ENCODE measurements at places on chromosomes 2 and 18.

GRCh38 chr18:49011291-49011746 lies 60.6 kb upstream of the SMAD7 start:
- DNase-seq = no peak

DNA sequence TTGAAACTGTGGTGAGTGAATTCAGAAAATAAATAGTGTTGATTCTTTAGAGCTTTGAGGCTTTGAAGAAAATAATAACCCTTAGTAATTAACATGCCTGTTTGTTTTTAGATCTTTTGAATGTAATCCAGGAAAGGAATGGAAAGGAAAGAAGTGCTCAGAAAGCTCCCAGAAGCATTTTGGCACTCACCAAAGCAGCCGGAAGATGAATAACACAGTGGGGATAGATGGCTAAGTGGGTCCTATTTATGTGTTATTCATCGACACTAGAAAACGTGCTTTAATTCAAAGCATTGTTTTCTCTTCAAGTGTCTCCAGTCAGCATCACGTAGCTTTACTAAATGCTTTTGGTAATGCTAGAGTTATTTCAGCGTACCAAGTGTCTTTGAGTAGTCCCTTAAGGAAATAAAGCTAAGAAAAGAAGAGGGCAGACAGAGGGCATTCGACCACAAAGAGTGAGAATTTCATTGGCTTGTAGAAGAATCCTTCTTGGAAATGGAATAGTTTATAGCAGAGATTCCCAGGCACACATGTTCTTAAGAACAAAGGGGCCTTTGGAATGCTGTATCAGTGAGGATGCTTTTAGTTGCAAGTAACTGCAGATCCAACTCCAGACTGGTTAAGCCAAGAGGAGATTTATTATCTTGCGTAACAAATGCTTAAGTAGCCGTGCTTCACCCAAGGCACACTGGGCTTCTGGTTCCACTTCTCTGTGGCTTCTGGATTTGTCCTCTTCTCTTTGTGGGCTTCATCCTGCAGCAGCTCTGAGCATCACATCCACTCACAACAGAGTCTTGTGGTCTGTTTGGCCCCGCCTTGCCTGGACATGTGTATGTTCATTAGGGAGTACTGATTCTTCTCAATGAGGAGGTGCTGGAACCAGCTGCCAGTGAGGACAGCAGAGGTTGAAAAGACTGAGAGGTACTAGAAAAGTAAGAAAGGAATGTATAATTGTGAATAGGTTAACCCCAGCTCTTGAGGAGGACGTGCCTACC lies 63.6 kb upstream of the LTBP1 start:
- peak; percentile 51 for DNase-seq

GRCh38 chr2:157149270-157149669 lies 108.2 kb upstream of the GALNT5 start:
- no peak for DNase-seq

DNA sequence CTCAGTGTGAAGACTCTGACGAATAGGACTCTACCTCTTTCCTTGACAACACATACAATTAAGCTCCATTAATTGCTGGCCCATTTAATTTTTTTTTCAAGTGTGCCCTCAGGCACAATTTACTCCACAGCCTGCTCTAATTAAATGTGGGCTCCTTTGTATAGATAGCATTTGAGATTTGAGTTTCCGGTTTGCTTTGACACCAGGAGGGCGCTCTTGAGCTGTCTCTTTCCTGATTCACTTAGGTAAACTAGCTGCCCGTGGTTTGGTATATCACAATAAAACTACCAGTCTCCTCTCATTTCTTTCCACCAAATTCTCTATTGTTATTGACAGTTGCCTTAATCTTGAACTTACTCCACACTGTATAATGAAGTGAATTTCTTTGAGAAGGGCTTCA lies 666.0 kb downstream of the DSC3 start:
- no peak for DNase-seq

DNA sequence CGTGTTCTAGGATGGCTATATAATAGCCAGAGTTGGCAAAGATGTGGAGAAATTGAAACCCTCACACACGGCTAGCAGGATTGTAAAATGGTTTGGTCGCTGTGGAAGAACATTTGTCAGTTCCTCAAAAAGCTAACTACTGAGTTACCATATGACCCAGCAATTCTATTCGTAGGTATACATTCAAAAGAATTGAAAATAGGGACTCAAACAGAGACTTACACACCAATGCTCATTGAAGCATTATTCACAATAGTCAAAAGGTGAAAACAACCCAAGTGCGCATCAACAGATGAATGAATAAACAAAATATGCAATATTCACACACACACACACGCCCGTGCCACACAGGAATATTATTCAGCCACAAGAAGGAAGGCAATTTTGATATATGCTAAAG lies 98.7 kb downstream of the PLA2R1 start:
- no peak for DNase-seq

DNA sequence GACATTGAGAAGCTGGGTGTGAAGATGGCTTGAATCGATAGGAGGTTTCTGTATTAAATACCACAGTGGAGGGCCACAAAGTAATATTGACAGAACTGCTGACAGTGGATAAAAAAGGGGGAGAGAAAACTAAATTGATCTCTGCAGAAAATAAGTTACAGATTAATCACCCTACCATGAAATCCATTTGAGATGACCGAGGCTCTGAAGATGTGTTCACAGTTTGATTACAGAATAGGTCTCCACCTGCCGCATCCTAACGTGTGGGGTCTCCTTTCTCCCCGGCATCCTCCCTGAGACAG lies 165.6 kb downstream of the EIPR1 start:
- DNase-seq = no peak

- no peak for DNase-seq
Measured at GRCh38 chr2:217774232-217774631, 228.6 kb downstream of the TNS1 start.

DNA sequence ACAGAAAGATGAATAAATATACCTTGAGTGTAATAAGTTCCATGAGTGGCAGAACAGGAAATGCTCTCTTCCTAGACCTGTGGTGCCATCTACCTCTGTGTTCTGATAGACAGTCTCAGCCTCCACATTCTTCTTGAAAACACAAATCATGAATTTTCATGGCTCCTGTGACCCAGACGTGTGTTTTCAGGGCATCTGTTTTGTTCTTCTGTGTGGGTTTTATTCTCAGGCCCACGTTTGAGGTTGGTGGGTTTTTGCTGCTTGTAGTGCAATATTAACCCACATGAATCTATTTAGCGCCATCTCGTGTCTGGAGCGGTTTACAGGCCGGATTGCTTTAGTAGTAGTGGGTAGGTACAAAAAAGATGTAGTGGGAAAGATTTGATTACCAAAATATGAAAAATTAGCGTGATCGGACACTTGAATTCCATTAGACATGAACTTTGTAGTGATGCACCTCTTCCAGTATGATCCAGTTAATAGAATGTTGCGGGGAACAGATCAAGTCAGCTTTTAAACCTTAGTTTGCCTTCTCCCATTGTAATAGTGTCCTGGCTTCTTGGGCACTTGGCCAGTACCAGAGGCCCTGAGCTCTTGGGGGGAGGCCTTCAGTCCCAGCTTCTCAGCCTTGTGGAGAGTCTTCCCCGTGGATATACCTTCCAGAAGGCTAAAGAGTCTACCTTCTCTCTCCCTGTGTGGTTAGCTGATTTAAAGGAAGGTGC lies 256.5 kb downstream of the TPGS2 start:
- DNase-seq = peak; percentile 57

DNA sequence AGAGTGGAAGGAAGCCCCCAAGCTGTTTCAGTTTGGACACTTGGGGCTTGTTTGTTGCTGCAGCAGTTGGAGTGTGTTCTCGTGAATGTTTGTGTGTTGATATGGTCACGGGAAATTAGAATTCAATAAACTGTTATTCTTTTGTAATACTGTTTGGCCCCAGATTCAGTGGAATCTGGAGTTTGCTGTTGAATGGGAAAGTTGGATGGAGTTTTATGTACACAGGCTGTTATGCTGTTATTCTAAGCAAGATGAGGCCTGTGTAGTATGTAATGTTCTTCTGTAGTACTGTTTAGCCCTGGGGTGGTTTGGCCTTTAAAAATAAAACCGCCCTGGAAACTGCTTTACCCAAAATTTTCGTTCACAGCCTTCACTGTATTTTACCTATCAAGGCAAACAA lies 810.4 kb upstream of the HS6ST1 start:
- DNase-seq = no peak

- no peak for DNase-seq
Measured at GRCh38 chr2:65050931-65051330, 5.3 kb upstream of the CEP68 start.

DNA sequence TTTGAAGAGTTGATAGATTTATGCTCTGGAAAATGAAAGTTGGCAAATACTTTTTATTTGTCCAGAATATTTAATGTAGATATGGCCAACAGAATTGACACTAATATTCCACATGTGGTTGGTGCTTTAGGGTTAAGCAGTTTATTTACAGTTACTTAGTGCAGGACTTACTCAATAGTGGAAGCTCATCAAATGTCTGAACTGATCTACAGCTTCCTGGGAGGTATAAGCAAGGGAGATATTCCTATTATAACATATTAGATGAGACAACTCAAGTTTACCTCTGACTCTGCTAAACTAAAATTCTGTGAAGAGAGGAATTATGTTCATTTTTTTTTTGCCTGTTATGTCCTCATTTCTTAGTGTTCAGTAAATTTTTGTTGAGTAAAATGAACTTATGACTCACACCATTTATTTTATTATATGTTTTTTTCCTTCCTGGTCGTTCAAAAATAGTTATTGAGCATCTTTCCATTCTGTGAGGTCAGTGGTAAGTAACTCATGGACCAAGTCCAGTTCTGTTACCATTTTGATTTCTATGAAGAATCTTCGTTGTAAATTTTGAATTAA lies 13.6 kb downstream of the ABI2 start:
- DNase-seq = no peak
